ENCODE measurements at places on chromosomes 4 and X.

DNA sequence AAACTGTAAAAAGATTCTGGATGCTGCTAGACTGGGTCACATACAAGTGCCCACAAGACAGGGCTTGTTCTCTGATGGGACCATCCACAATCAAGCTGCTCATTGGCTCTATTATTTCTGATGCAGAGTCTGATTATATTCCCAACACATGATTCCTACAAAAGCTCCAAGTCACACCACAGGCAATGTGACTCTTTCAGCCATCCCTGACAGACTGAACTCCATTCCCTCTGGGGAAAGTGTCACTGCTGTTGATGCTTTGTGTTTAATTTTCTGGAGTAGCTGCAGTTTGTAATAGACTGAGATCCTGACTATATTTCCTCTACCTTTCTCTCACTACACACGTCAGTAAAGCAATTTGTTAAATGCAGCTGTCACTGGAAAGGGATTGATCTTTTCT lies 55.4 kb upstream of the BCLAF3 start:
- no peak for DNase-seq

DNA sequence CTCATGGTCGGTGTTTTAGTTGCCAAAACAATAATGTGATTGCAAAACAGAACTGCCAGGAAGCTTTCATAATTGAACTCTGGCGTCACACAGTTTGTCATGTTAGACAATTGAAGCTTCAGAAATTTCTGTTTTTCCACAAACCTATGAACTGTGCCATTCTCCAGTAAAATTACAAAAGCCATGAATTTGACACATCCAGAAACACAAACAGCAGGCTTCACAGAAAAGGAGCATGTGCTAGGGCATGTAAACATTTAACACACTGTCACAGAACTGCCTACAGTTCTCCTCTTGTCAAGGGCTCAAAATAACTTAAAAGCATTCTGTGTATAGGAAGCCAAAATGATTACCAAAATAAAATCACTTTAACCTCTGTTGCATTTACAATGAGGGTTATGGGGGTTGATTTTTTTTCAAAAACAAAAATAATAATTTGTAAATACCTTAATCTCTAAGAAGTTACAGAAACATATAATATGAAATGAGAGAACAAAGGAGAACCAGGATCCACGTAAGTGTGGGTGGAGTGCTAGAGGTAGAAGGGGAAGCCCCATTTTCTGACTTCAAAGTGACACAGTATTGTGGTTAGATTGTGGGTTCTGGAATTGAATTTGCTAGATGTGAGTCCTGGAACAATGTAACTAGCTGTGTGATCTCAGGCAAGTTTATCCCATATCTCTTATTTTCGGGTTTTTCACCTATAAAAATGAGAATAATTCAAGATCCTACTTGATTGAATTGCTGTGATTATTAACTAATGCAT lies 295.0 kb downstream of the CENPC start:
- no peak for DNase-seq

GRCh38 chr4:119016636-119017035 lies 119.0 kb upstream of the MYOZ2 start:
- DNase-seq: peak; percentile 97

GRCh38 chrX:11429538-11430085 lies 136.4 kb downstream of the AMELX start:
- no peak for DNase-seq

GRCh38 chrX:103480526-103480925 lies 38.8 kb downstream of the RAB40A start:
- DNase-seq: no peak

All from AG10803 (cell line).